Activated T-helper 9 cell treated with anti-CD3 and anti-CD28 coated beads, Interleukin-2, amount 50 U/mL, for 16 hours (primary cell): ENCODE measurements at places on chromosomes 6 and 20.

DNA sequence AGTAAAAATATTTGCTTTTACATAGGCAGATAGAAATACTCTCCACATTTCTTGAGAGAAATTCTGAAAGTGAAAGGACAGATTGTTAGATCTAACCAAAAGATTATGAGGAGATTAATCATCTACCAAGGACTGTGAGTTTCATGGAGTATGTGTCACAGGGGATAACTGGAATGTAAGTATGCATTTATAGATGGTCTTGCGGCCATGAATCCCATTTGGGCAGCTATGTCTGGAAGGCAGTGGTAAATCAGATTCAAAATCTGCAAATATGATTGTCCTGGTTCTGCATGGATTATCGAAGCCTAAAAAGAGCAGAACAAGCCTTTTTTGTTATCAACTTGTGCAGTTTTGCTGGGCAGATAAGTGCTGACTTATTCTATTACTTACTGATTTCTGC lies 293.8 kb downstream of the RFPL4B start:
- no peak for DNase-seq

GRCh38 chr20:56504373-56505005 lies 20.1 kb upstream of the FAM209A start:
- DNase-seq = no peak

- DNase-seq = no peak
Observed at GRCh38 chr6:16043171-16044135, 85.4 kb upstream of the MYLIP start.

- no peak for DNase-seq
Observed at GRCh38 chr6:37741757-37742400, 44.2 kb upstream of the MDGA1 start.

DNA sequence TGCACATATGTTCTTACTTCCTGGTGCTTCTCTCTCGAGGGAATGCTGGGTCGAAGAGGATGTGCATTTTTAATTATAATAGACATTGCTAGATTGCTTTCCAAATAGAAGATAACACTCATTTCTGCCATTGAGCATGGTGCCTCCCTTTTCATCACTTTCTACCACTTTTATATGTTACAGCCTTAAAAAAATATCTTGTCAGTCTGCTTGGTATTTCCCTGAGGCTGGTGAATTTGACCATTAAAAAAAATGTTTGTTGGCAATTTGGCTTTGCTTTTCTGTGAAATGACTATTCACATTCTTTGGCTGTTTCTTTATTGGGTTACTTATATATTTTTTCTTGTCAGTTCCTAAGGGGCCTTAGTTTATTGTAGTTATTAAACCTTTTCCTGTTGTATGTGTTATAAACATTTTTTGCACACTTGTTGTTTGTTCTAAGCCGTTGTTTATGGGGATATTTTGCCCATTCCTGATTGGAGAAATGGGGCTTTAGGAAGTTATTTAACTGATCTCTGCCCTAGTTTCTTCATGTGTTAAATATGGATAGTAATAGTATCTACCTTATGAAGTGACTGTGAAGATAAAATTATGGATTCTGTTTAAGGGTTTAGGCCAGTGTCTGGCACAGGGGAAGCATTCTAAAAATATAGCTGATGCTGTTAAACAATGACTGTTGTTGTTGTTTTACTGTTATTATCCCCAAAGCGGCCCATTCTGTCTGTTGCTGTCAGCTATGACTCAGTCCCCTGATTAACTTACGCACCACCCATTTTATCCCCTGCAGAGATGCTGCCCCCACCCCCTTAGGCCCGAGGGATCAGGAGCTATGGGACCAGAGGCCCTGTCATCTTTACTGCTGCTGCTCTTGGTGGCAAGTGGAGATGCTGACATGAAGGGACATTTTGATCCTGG lies 3.8 kb downstream of the DDR1 start:
- DNase-seq = no peak

- no peak for DNase-seq
Observed at GRCh38 chr6:129252377-129253071, 369.6 kb downstream of the LAMA2 start.

DNA sequence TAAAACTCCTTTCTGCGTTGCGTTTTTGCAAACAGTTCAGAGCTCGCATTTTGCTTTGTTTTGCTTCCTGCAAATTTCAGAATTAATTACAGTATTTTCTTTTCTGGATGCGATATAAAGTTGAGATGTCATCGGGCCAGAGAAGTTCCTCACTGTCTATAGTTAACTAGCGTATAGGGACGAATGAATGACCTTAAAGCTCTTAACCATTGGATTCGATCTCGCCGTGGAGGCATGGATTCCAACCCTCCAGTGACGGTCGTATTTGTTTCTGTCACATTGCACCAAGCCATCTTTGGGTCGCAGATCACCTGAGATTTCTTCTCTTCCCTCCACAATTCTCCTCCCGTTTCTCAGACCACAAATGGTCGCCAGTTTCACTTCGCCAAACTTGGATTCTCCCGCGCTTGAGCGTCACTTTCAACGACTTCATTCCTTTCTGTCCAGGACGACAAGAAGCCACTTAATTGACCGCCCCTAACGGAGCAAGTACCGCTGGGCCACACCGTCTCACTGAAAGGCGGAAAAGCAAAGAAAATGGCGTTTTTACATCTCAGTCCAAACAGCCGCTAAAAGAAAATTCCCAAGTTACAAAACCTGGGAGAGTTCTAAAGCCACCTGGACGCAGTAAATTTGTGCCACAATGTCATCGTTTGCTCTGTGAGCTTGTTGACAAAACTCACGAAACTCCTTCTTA lies 85.3 kb upstream of the ZNF184 start:
- no peak for DNase-seq
